ENCODE measurements at places on chromosomes 7 and 10.

- DNase-seq = no peak
Measured at GRCh38 chr7:139725858-139726484, 51.8 kb downstream of the HIPK2 start.

DNA sequence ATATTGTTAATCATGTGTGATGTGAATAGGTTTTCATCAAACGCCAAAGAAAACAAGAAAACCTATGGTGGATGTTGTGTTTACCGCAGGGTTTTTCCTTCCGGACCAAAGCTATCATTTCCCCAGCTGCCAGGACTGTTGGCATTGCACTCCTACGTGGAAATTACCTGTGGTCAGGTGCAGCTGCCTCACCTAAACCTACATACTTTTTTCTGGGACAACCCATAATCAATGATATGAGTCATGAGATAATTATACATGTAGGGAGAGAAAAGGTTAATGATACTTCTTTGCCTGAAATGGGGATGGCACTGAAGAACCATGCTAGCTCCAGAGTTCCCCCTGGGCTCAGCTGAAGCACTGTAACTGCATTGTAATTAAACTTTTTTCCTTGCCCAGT is 223.6 kb upstream of the SEMA3E start:
- DNase-seq = no peak

DNA sequence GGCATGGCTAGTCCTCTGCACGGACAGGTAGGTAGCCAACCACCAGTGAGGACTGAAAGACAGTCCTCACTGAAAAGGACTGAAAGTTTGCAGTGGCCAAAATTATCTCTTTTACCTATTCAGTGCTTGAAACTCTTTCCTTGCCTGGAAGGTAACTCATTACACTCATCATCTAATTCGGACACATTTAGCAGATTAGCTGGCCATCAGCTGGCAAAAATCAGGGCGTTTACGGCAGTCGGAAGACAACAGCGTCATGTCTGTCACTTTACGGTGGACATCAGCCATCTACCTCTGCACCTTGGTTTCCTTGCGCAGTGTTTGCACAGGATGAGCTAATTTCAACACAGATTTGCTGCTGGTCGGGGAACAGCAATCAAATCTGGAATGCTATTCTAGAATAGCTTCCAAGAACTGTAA is 740 bp downstream of the ANXA7 start:
- DNase-seq = no peak

- DNase-seq = no peak
Measured at GRCh38 chr10:120765226-120765803, 85.8 kb upstream of the WDR11 start.

DNA sequence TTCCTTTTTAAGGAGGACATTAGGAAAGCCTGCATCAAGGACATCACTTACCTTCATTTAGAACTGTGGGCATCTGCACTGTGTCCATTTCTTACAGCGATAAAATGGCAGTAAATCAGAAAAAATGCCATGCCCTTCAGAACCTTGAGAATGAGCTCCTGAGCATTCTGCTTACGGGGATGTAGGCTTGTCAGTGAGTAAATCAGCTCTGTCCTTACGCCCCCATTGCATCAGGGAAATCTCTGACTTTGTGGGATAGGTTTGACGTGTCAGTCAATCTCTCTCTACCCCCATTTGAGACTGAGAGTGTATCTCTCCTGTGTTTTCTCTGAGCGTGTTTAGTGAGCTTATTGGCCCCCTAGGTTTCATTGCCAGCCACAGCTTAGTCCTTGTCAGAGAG is 837.1 kb downstream of the LRMDA start:
- DNase-seq = no peak

- DNase-seq = no peak
Measured at GRCh38 chr7:272108-272615, 17.8 kb upstream of the FOXL3 start.

- DNase-seq = no peak
Measured at GRCh38 chr10:9222917-9223316, 1168.4 kb downstream of the GATA3 start.

GRCh38 chr10:107098326-107098725 is 66.2 kb downstream of the SORCS1 start:
- DNase-seq = no peak

GRCh38 chr7:620056-620455 is 100.4 kb upstream of the PDGFA start:
- DNase-seq = peak; percentile 85

GRCh38 chr10:110774069-110775019 is 97.4 kb upstream of the PDCD4 start:
- DNase-seq = no peak

GRCh38 chr7:143016996-143017395 is 9.9 kb downstream of the OR9A2 start:
- DNase-seq = no peak

- no peak for DNase-seq
Measured at GRCh38 chr10:21467633-21468032, 57.8 kb downstream of the SKIDA1 start.

- DNase-seq = no peak
Measured at GRCh38 chr10:77070346-77070745, 567.3 kb downstream of the KCNMA1 start.

DNA sequence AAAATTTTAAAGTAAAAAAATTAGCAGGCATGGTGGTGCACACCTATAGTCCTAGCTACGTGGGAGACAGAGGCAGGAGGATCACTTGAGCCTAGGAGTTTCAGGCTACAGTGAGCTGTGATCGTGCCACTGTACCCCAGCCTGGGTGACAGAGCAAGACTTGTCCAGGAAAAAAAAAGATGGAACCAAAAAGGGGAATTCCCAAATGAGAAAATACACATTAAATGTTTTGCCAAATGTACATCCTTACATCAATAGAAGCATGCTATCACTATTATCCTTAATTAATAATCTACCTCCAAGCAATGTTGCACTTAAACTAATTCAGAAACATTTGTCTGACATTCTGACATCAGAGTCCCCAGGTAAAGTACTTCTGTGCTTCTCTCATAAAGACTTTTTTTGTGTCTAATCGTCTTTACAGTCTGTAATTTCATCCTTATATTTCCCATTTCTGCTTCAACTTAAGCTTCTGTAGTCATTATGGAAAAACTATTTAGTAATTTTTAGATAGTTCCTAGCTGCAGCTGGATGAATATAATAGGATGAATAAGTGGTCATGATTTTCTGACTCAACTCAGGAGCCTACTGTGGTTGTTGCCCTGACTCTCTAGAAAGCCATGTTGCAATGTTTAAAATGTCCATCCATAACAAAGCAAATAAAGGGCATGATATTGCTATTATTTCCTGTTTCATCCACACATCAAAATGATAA is 57.7 kb downstream of the MYPN start:
- no peak for DNase-seq
